ENCODE measurements at places on chromosomes 2 and 18.

GRCh38 chr2:70115646-70116442 is 28.6 kb downstream of the PCBP1 start:
- DNase-seq = no peak

DNA sequence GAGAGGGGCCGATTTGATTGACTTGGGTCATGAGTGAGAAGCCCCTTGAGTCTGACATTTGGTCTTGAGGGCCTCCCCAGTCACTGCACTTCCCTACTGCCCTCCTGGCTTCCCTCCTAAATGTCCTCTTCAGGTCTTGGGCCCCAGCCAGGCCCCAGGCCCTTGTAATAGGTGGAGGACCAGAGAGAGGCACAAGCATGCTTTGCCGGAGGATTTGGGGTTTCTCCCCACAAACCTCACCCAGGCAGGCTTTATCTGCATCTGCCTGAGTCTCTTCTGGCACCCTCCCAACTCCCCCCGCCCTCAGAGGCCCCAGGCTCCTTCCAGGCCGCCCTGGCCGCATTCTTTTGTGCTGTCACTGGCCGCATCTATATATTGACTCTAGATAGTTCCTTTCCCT is 270.7 kb downstream of the HAUS1 start:
- DNase-seq = no peak

DNA sequence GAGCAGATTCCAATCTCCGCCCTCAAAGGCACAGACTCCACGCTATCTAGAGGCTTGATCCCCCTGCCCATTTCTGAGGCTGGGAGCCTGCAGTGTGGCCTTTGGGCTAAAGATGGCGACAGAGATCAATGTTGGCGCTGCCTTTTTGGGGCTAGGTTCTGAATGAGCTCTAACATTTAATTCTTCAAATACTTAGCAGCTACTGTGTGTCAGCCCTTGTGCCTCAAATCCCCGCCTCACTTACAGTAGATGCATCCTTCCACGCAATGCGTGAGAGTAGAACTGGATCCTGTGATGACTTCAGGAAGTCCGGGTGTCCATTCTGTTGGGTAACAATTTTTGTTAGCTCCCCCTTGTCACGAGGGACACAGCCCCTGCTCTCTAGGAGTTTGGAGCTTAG is 12.4 kb downstream of the IL1F10 start:
- peak; percentile 8 for DNase-seq

DNA sequence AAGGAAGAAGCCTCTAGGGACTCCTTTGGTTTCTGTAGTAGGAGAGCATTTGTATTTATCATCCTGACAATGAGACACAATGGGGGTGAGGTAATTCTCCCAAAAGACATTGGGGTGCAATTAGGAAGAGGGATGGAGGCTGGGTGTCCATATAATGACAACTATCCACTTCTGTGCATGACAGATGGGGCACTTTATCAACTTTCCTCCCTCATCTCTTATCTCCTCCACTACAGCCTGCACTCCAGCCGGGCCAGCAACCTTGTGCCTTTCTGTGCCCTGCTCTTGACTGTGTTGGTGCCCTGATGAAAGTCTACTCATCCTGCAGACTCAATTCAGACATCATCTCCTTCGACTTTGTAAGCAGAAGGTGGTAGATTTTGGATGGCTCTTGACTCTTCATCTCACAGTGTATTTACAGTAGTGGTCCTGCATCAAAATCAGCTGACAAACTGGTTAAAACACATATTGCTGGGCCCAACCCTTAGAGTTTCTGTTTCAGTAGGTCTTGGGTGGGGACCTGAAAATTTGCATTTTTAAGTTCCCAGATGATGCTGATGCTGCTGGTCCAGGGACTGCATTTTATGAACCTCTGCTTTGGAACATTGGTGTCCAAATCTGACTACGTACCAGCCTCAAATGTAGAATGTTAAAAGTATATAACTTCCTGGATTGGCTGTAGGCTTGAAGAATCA is 40.8 kb upstream of the CFAP36 start:
- DNase-seq = no peak

- no peak for DNase-seq
Observed at GRCh38 chr18:9150121-9150520, 13.5 kb downstream of the ANKRD12 start.

DNA sequence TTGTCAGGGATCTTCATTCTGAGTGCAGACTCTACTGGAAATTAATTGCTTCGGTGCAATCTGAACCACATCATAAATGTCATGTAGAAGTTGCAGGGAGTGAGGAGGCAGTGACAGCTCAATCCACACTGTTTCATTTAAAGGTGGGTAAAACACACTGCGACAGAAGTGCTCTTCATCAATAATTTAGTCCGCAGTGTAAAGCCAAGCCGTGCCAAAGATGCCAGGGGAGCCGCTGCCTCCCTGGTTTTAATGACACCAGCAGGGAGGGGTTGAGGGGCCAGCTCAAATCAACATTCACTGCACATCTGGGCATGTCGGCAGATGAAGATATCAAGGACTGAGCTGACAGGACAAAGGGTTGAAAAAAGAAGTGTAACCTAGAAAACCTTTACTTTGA is 305.7 kb upstream of the VRK2 start:
- DNase-seq = no peak

DNA sequence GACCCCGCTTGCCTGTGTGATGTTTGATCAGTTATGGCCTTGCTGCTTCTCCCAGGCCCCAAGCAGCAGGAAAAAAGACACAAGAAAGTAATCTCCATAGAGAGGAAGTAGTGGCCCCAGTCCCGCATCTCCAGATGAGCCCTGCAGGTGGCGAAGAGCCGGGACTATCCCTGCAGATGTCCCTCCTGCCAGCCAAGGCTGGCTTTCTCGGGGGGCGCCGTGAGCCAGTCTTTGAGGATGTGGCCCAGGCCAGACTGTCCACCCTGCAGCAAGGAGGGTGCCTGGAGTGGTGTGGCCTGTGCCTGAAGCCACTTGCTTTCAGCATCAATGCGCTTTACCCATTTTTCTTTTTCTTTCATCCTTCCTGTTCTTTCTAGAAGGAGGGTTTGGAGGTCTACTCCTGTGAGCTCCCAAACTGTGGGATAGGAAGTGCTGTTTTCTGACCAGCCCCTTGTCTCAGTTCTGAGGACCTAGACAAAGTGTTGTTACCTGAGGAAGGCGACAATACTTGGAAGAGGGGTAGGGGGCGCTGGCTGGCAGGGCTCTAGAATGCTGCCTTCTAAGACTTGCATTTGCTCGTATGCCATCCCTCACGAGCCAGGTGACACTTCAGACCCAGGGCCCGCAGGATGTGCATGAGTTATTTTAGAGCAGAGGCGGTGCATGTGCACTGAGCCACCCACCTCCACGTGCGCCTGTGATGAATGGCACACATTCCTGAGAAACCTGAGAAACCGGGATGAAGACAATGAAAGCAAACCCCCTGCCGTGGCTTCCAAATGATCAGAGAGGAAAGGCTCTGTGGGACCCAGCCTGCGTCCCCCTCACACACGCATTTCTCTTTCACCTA is 255.8 kb downstream of the FBXO15 start:
- no peak for DNase-seq

- DNase-seq = no peak
Observed at GRCh38 chr2:150931451-150931850, 330.2 kb downstream of the RBM43 start.

- no peak for DNase-seq
Observed at GRCh38 chr18:46084431-46084830, 12.4 kb upstream of the PSTPIP2 start.

DNA sequence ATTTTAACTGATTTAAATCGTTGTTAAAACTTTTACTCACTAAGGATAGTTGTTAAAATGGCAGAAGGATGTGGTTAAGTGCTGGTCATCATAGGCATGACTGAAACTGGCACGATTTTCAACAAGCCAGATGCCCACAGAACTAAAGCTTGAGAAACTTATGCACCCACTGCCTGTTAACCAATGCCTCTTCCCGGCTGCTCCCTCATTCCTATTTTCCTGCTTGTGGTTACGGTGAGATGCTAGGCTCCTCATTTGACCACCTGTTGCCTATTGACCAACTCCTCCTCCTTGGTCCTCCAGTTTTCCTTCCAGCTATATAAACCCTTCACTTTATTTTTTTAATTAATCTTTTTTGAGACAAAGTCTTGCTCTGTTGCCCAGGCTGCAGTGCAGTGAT is 238.7 kb downstream of the TFCP2L1 start:
- DNase-seq = no peak

- DNase-seq = no peak
Observed at GRCh38 chr2:16559278-16560067, 106.2 kb downstream of the CYRIA start.

- DNase-seq = no peak
Observed at GRCh38 chr2:216695401-216695821, at the start of gene IGFBP5. Gene IGFBP5 (minus strand): TSS chr2:216695549. CDS start chr2:216694775, 774 bp downstream.

DNA sequence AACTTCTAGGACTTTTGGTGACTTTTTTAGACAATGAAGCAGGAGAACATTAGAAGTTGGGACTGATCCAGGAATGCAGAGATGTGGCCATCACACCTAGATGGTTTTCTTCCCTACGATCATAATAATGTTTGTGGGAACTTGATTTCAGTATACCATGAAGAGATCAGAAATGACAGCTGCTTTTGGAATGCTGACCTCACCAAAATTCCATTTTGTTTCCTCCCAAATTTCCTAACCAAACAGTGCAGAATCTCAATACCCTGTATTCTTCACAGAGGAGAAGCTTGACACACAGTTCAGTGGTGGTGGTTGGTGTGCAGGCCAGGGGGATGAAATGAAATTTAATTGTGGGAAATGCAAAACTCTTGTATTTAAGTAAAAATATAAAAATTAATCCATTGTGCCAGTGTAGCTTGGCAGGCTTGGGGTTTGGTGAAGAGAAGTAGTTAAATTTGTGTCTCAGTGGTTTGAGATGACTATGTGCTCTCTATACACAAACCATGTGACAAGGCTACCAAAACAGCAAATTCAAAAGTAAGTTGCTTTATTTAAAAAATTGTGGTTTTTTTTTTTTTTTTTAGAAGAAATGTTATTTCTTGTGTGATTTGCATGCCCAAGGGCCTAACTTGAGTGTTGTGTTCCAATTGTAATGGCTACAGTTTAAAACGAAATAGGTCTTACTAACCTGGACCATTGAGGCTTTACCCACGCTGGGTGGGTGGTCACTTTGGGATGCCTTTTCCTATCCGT is 252.4 kb downstream of the LPIN1 start:
- no peak for DNase-seq

GRCh38 chr18:9334973-9335696 is 562 bp downstream of the TWSG1 start:
- DNase-seq = peak; percentile 13

GRCh38 chr2:42089340-42089925 is 41.6 kb downstream of the PKDCC start:
- peak; percentile 47 for DNase-seq

- DNase-seq = no peak
Observed at GRCh38 chr2:194686569-194686968, 970.5 kb upstream of the SLC39A10 start.

GRCh38 chr18:57784034-57784800 is 18.9 kb downstream of the ATP8B1 start:
- no peak for DNase-seq

- no peak for DNase-seq
Observed at GRCh38 chr18:72811047-72811446, 56.7 kb downstream of the NETO1 start.

GRCh38 chr2:217047631-217048030 is 187.8 kb upstream of the TNP1 start:
- DNase-seq = no peak

GRCh38 chr2:63522950-63523349 is 65.3 kb downstream of the WDPCP start:
- no peak for DNase-seq

GRCh38 chr2:238267341-238267710 is 21.1 kb downstream of the PER2 start:
- DNase-seq = no peak

DNA sequence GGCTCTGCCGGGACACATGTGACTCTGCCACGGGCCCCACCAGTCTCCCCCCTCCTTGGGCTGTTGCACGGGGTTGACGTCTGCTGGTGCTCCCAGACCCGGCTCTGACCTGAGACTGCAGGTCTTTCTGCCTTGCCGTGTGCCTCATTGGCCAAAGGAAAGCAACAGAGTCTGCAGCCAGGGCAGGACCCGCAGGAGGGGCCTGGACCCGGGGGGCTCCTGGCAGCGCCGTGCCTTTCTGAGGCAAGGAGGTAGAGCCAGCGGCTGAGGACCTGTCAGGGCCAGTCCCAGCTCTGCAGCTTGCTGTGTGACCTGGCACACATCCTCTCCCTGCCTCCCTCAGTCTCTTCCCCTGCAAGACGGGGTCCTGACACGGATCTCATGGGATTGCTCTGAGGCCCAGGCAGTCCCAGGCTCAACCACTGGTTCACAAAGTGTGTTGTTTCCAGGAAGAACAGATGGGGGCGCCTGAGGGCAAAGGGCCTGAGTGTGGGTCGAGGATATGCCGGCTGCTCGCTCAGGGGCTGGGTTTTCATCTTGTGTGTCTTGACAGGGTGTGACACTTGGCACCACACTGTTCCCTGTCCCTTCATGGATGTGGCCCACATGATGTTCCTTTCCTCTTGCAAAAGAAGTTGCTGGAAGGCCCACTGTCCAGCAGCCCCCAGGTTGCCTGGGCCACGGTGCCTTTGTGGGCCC is 9.0 kb downstream of the CAPN10 start:
- DNase-seq = no peak

DNA sequence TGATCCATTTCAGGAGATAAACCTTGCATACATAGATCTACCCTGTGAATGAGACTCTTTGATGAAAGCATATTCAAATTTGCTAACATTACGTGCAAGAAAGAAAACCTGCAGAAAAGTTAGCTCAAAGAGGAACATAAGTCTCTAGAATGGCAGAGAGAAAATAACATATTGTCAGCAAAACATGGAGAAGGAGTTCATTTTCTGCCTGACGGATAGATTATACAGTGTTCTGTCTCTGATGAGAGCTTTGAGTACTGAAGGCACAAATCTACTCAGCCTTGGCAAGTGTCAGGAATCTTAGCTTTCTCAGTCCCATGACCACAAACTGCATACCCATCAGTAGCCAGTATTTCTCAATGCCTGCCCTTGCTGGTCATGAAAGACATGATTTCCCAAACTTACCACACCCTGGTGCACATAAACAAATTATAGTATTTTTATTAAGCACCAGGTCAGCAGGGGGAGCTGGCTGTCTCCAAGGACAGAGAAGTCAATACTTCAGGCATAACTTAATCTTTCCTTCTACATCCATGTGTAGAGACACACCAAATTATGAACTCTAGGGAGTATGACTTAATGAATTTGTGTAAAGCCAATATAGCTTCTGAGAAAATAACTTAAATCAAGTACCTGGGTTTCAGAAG is 401.2 kb upstream of the SOX11 start:
- no peak for DNase-seq

- DNase-seq = no peak
Observed at GRCh38 chr2:17422061-17422460, 96.2 kb downstream of the RAD51AP2 start.

Data from activated T-helper 9 cell treated with anti-CD3 and anti-CD28 coated beads, Interleukin-2, amount 50 U/mL, for 16 hours (primary cell).